NCI-H1417 treated with DMSO at 0.1 percent for 48 hours (cell line): ENCODE measurements at places on chromosomes 1 and 21.

DNA sequence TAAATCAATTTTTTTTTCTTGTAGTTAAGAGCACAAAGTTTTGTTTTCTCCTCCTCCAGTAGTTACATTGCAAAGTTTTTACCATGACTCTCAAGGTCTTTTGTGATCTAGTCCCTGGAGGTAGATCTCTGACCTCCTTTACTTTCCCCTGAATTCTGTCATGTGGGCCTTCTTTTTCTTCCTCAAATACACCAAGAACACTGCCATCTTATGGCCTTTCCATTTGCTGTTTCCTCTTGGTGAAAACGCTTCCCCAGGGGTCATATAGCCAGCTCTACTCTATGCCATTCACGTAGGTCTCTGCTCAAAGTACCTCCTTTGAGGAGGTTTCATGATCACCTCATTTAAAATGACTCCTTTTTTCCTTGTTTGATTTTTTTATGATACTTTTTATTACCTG lies 2.7 kb downstream of the DDX20 start:
- no peak for DNase-seq

DNA sequence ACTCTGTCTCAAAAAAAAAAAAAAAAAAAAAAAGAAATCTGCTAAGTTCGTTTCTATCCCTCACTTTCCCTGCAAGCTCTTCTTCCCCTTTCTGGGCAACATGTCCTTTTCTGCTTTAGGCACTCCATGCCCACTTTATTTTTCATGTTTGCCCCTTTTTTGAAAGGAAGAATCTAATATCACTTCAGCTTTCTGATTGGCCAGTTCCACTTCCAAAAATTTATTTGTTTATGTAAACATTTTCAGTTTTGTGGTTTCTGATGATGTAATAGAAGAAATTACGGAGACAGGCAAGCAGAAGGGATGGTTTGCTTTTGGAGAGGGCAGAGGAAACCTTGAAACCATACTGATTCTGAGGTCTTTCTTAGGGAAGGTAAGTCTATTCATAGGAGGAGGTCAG lies 15.1 kb downstream of the IFNAR1 start:
- DNase-seq, result no peak

DNA sequence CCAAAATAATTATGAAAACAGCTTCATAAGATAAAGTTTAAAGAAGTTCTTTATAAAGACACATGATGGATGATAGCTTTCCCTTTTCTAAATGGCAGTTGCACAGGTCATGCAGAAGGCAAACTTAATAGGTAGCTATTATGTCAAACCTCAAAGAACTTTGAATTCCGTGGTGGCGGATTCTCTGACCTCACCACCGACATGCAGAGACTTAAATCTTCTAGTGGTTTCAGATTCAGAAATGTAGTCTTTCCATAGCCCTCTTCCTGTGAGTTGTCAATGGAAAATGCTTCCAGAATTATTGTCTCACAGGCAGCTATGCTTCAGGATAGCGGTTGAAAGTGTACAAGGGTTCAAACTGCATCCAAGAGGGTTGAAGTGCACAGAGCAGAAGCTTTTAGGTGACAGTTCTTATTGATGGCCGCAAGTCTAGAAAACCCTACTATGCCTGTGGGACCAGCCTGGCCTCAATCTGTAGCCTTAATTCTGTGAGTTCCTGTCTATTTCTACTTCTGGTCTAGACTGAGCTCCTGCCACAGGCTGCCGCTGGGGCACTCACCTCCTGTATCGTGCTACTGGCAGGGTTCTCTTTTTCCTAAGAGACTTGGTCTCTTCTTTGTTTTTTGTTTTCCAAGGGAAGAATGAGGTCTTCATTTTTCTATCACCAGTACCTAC lies 117.0 kb upstream of the ERRFI1 start:
- no peak for DNase-seq

GRCh38 chr1:66313429-66313828 lies 220.5 kb upstream of the SGIP1 start:
- no peak for DNase-seq
